COR-L47 (cell line): ENCODE measurements at places on chromosomes 7 and 10.

GRCh38 chr7:92880212-92881090 is 44.1 kb upstream of the CDK6 start:
- no peak for DNase-seq

DNA sequence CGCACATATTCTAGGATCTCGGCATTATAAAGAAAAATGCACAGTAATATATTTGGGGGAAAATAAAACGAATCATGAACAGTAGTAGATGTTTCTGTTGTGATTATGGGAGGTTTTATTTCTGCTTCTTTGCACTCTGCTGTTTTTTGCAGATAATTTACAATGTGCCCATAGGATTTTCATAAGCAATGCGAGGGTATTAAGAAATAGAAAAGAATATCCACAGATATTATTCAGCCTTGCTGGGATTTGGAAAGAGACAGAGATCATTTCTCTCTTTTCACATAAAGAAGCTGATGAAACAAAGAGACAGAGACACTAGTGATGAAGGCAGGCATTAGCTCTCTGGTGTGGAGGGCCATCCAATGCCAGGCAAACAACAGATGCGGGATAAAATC is 158.6 kb downstream of the KCNMA1 start:
- DNase-seq, result no peak

DNA sequence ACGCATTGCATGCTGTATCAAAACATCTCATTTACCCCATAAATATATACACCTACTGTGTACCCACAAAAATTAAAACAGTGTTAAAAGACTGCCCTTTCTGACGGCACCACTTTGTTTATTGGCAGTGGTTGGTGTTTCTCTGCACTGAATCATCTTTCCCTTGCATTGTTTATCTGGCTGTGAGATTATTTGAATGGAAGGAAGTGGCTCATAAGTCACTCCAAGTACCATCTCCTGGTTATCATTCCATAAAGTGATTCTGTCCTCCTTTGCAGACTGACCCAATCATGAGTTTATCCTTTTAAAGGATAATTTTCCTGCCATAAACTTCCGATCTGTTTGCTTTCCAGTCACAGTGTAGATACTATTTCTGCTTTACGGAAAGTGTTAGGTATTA is 183.8 kb downstream of the CAMK1D start:
- DNase-seq, result no peak

GRCh38 chr10:127210936-127211466 is 14.6 kb upstream of the INSYN2A start:
- no peak for DNase-seq

GRCh38 chr7:45255187-45255586 is 97.6 kb downstream of the RAMP3 start:
- DNase-seq, result no peak

GRCh38 chr7:47600199-47601118 is 18.5 kb upstream of the TNS3 start:
- no peak for DNase-seq

DNA sequence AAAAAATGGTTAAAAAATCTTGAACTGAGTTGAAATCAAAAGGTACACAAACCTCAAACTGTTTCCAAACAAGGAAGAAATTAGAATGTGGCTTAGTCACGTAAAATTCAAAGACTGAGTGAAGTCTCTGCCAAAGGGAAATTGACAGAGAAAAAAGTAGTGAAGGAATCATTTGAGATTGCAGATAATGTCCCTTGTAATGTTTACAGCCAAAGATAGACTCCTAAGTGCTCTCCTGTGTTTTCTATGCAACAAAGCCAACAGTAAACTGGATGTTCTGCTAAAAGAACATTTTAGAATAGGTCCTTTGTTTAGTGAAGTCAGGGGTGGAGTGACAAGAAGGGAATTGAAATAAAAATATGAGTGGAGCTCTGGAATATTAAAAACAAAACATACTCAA is 117.9 kb downstream of the ITGA8 start:
- DNase-seq, result no peak

DNA sequence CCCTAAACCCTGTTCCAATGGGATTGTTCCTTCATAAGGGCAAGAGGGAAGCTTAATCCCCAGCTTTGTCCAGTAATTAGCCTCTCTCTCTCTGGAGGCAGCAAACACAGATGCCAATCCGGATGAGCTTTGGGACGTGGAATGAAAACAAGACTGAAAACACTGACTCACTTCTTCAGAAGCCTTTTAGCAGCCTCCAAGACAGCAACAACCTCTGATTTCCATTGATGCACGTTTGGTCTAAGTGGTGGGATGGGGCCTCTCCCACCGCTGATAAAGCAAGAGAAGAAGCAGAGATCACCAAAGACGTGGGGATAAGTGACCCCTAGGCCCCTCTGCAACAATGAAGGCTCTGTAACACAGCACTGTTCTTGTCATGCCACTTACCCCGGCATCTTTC is 5.8 kb upstream of the GFRA1 start:
- DNase-seq, result no peak

DNA sequence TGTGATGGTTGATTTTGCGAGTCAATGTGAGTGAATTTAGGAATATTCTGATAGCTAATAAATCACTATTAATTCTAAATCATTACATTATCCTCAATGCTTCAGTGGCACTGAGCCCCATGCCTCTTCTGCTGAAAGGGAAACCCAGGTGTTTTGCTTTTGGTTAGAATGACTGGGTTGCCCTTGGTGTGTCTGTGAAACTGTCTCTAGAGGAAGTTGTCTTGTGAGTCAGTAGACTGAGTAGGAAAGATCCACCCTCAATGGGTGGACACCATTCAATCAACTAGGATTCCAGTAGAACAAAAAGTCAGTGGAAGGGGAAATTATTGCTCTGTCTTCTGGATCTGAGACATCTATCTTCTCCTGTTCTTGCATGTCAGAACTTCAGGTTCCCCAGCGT is 472.4 kb downstream of the ANKRD7 start:
- no peak for DNase-seq

DNA sequence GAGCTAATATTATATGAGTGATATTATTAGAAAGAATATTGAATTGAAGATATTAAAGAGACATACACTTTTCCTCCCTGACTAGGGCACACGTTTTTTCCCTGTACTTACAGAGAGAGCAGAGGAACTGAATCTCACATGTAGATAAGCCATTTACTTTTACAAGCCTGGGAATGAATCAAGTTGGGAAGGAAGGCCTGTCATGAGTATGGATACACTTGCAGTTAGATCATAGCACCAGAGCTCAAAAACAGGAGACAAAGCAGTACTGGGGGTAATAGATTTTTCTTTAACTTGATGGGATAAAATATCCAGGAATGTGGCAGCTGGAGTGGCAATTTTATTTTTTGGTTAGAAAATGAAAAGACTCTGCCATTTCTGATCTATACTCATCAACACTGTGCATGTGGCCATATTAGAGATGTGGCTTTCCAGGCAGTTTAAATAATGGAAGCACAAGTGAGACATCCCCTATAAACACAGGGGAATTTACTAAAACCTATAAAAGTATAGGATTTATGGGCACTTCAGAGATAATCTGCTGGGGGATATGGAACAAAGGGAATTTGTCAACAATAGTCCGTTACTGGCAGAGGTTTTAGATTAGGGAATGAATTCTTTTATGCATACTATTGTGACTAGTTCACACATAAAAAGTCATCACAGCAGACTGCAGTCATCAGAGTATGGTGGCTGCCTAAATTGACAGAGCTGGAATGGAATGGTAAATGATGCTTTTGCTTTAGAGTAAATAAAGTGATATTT is 657.7 kb upstream of the MBL2 start:
- no peak for DNase-seq

- DNase-seq, result no peak
Observed at GRCh38 chr10:70500368-70500767, 21.8 kb downstream of the PALD1 start.

DNA sequence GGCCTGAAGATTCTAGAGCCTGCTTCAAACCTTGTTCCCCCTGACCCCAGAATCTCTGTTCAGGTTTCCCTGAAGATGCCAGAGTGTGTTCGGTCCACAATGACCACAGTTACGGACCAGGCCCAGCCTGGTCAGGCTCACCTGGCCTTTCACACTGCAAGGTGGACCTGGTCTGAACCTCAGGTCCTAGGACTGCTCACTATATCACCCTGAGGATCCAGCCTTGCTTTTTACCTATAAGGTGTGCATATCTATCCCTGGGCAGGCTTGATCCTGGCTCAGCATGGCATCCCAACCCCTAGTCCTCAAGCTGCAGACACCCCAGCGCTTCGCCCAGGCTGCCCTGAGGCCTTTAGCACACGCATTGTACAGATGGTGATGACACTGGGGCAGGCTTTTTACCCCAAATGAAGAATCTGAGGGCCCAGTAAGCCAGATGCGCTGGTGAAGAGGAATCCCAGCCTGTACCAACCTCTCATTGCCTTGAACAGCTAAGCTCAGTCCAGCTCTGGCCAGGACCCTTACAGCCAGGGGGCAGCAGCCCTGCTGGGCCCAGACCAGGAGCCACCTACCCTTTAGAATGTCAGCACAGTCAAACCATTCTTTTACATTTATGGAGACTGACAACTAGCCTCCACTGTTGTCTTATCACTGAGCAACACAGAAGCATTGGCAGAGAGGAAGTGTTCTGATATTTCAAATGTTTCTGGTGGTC is 28.0 kb downstream of the MAT1A start:
- no peak for DNase-seq

DNA sequence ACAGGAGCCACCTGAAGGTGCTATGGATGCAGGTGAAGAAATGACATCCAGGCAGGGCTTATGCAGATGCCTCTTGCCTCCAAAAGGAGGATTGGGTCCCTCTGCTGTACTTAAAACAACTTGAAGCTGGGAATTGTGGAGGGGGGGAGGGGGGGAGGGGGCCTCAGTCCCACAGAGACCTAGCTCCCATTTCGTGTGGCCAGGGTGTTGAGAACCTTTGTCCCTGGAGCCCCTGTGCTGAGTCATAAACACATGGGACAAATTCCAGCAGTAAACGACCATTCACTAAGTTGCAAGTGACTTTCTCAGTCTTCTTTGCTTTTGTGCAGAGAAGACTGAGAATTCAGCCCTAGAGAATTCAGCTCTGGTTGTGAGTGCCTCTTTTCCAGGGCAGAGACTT is 96.5 kb upstream of the PODXL start:
- no peak for DNase-seq

- DNase-seq, result no peak
Observed at GRCh38 chr7:66326501-66327215, 121.5 kb downstream of the TPST1 start.

- DNase-seq, result no peak
Observed at GRCh38 chr10:29537799-29538198, 97.0 kb downstream of the SVIL start.
